ENCODE measurements at places on chromosomes 16 and 17. TPM values are rescaled to one million over a fixed set of nuclear protein-coding genes. Genes with fewer than 3 reads are reported as not detected.

GRCh38 chr16:30079480-30079879 lies 3.7 kb downstream of the PPP4C start:
- no peak for DNase-seq

DNA sequence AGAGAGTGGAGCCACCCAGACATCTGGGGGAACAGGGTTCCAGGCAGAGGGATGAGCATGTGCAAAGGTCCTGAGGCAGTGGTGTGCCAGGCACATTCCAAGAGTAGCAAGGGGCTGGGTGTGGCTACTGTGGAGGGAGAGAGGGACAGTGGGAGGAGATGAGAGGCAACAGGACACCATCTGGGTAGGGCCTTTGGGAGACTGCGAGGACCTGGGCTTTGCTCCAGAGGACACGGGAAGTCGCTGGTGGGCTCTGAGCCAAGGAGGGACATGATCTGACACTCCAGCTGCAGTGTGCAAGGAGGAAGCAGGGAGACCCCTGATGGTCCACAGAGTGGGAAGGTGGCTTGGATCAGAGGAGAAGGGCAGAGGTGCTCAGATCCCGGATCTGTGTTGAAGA lies 56.7 kb upstream of the MED9 start:
- no peak for DNase-seq

DNA sequence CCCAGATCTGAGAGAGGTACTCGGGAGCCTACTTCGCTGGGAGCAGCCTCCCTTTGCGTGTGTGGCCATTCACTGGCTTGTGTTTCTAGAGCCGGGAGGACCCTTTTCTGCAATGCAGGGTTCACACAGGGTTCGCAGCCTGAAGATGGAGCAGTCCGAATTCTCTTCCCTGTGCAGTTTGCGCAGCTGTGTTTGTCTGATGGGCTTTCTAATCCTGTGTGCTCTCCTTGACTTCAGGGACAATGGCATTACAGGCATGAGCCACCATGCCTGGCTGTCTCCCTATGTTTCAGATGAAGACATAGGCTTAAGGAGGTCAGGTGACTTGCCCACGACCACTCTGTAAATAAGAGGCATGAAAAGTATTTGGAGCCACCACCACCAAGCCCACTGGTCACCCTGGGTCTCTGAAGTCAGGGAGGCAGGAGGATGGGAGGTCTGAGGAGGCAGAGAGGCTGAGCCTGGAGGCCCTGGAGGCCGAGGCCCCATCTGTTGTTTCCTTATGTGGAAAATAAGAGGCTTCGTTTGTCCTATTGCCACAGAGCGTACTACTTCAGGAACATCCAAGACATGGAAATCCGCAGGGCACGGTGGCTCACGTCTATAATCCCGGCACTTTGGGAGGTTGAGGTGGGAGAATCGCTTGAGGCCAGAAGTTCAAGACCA lies 5.0 kb upstream of the STH start:
- no peak for DNase-seq

SYNGR3 gene
- total RNA-seq, result 1.9 TPM

EXOC7 gene
- 118 TPM for total RNA-seq

DNA sequence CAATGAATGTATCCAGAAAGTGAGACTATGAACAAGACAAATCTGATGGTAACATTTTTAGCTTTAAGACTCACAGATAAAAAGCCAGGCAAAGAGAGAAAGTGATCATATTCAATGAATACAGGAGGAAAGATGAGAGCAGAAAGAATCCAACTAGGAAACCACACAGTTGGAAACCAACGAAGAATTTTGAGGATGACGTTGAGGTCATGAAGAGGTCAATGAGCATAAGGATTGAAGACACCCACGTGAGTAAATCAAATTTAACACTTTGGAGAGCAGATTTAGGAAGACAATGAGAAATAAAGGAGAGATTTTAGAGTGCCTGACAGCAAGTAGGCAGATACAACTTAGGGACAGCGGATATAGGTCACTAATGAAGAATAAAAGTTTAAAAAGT lies 948.1 kb downstream of the KCNJ2 start:
- peak; percentile 21 for DNase-seq

DNA sequence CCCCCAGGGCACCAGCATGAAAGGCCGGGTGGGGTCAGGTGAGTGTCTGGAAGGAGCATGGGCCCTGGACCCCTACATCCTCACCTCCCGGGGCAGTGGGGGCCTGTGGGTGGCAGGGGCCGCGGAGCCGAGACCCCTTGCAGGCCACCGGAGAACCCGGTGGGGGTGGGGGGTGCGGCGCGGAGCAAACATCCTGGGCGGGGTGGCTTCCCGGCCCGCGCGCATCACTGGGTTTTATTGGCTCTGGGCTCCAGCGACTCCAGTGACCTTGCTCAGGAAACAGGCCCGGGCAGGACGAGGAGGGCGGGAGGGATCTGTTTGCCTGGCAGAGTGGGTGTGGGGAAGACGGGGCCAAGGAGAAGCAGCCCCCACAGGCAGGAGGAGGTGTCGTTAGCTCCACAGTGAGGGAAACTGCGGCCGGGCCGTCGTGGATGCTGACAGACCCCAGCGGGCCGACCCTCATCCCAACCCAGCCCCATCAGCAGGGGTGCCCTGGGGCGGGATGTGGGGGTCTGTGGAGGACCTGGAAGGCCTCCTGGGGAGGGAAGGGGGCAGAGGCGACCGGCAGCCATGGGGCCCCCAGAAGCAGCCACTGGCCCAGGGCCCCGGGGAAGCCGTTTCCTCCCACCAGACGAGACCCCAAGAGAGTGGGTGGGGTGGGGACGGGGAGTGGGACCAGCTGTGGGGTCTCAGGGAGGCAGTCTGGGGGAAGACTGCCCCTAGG lies 10.6 kb downstream of the SSTR5 start:
- DNase-seq, result no peak

KRT40 gene
- total RNA-seq, result not detected

CD300C gene
- not detected for total RNA-seq

DNA sequence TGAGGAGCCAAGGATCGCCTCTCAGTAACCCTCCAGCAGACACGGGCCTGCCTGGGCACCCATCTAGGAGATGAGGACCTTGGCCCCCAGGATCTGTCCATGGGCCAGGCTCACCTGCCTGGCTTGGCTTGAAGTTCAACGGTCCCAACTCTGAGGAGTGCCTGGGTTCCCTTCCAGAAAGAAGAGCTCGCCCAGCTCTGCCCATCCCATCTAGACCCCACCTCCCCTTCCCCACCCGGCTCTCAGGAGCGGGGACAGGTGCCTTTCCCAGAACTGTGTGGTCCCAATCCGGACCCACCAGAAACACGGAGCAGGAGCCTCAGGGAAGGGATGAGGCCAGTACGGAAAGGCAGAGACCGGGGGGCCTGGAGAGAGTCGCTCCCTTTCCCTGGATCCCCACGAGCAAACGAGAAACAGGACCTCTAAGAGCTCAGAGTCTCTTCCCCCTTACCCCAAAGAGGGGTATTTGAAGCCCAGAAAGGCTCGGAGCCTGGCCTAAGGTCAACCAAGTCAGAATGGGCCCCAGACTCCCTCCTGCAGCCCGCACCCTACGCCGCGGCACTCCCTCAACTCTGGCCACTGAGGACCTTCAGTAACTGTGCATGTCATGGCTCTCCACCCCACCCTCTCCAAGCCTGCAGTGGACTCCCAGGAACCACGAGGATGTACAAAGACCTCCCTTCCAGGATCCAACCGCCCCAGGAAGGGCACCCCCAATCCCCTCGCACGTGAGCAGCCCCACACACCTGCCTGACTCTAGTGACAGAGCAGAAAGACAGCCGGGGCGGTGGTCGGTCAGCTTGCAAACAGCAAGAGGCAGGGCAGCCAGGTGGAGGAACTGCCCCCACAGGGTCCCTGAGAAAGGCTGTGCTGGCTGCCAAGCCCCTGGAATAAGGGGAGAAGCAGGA lies 5.4 kb downstream of the CLUH start:
- no peak for DNase-seq

TMEM238L gene
- total RNA-seq, result not detected

GRCh38 chr16:88451586-88452481 lies 1.2 kb upstream of the ZFPM1 start:
- DNase-seq, result no peak

DNA sequence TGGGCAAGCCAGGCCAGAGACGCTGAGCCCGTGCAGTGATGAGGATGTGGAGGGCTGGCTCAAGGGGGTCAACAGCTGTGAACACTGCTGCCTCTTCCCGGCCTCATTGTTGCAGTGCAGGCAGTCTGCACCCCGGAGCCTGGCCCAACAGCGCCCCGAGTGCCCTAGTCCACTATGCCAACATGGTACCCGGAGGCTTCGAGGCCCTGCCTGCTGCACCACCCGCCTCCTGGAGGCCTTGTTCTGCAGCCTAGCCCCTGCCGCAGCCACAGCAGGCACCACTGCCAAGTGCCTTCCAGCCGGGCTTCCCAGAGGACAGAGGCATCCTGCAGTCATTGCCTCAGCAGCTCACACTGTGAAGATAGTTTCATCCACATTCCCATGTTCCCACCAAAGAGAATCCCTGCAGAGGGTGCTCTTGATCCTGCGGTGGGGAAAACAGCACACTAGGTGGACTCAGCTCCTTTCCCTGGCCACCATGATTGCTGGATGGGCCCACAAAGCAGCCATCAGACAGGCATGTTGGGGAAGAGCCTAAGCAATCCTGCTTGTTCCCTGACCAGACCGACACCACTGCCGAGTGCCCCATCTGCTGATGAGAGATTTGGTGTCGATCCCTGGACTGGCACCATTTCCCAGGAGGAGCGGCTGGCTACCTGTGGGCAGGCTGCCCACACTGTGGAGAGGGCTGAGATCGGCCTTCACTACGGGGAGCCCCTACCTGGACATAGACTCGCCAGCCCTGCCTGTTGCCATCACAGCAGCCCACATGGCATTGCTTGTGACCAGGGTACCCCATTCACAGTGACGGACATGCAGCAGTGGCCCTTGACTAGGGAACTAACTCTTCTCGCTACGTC lies 44.9 kb downstream of the USP22 start:
- no peak for DNase-seq

SGCA gene
- total RNA-seq, result not detected

GRCh38 chr16:53598511-53599275 lies 95.7 kb upstream of the AKTIP start:
- no peak for DNase-seq

DNA sequence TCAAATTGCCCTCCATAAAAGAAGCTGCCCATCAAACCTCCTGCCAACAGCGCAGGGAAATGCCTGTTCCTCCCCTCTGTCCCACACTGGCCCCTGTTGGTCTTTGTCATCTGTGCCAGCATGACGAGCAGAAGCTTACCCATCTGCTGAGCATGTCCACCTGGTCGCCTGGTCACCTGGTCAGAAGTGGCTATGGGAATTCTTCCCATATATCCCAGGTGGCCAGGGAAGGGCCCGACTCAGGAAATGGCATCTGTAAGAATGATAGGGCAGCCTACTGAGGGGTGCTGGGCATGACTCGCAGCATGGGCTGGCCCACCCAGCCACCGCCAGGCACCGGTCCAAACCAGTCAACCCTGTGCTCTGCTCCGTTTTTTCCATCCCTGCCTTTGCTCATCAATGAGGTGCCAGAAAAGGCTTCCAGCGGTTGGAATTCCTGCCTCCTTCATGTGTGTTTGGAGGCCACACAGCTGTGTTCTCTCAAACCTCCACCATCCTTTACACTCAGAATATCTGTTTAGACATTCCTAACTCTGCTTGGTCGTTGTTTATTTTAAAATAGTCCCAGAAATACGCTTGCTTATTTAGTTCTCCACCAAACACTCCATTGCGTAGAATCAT lies 145.2 kb downstream of the CLEC16A start:
- DNase-seq, result peak; percentile 99

IL21R gene
- 0.83 TPM for total RNA-seq

RASL10B gene
- total RNA-seq, result 3.6 TPM

KRT33B gene
- total RNA-seq, result 0.18 TPM

PSKH1 gene
- total RNA-seq, result 11.5 TPM

- DNase-seq, result no peak
Observed at GRCh38 chr16:62970851-62971250, 934.6 kb upstream of the CDH8 start.

GPATCH8 gene
- total RNA-seq, result 13.3 TPM

GRCh38 chr16:21263640-21264570 lies 14.2 kb downstream of the CRYM start:
- peak; percentile 18 for DNase-seq

CIITA gene
- not detected for total RNA-seq

GRCh38 chr17:62826956-62827355 lies 18.8 kb upstream of the MARCHF10 start:
- DNase-seq, result peak; percentile 62

GRCh38 chr17:42055027-42055426 lies 4.6 kb upstream of the C17orf113 start:
- DNase-seq, result no peak
